RPMI7951 (cell line): ENCODE measurements at places on chromosomes 1 and 21.
A peak's percentile ranks its signal among the peaks of the same experiment; 100 is the strongest.

GRCh38 chr1:150650193-150650592 lies 20.8 kb upstream of the ENSA start:
- no peak for DNase-seq

GRCh38 chr1:38585460-38585859 lies 274.1 kb downstream of the RRAGC start:
- no peak for DNase-seq

- no peak for DNase-seq
Measured at GRCh38 chr1:246533371-246533905, 26.4 kb upstream of the SMYD3 start.

GRCh38 chr1:235893840-235894239 lies 27.1 kb upstream of the LYST start:
- DNase-seq = no peak

DNA sequence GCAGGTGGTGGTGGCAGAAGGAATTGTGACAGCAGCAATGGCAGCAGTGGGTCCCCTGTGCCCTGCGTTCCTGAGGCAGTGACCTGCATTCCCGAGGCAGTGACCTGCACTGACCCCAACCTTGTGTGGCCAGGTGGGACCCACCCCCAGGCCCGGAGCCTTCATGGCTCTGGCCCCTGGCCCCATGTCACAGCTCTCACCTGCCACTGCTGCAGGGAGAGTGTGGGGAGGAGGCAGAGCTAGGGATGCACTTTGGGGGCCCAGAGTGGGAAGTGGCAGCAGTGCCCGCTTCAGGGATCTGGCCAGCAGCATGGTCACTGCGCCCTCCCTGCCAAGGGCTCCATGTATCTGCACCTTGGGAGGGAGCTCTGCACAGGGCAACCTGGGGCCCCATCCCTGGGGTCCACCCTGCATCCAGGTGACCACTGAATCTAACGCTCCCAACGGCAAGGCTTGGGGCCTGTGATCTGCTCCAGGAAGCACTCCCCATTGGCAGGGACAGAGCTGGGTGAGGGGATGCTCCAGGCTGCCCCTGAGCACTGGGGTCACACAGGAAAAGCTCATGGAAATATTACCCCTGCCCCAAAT lies 618.6 kb downstream of the RWDD3 start:
- DNase-seq = no peak

GRCh38 chr1:167588361-167588760 lies 34.8 kb upstream of the CREG1 start:
- no peak for DNase-seq

- no peak for DNase-seq
Measured at GRCh38 chr1:82143108-82143833, 342.5 kb downstream of the ADGRL2 start.

- no peak for DNase-seq
Measured at GRCh38 chr1:160107512-160107911, 8.0 kb upstream of the ATP1A2 start.

GRCh38 chr1:234907940-234908405 lies 220.7 kb downstream of the TOMM20 start:
- DNase-seq = peak; percentile 91

DNA sequence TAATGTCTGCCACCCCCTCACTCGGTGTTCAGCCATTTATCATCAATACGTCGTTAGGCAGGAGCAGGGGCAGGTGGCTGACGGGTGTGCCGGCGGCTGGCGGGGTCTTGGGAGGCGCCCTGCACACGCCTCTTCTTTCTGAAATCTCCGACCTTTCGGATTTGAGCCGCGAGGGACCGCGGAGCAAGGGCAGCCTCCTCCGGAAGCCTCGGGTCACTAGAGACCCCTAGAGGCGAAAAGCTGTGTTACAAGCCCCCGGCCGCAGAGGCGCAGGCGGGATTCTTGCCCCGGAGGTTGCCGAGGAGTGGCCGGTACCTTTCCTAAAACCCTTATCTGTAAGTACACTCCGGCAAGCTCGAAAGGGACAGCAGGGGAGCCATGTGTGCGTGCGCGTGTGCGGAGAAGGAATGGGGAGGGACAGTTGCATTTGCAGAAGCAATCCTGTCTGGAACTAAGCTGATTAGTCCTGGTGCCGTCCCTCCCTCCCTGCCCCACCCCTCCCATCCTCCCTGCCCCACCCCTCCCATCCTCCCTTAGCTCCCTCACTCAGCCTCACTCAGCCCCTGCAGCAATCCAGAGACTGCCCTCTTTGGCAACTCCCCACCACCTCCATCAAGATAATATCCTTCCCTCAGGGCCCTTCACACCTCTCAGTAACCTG lies 11.0 kb downstream of the BRINP2 start:
- DNase-seq = peak; percentile 40

DNA sequence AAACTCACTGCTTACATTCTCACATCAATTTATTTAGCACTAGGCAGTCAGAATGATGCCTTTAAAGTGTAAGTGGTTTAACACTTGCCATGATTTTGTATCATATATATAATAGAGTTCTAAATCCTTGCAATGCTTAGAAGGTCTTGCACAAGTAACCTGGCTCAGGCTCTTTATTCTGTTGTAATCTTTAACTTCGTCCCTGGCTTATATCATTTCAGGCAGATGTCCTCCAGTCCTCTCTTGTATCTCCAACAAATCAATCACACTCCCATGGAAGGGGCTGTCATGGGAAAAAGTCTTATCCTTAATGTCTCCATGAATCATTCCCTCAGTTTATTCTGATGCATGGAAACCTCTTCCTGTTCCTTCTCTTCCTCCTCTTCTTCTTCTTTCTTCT lies 841.6 kb upstream of the B3GALT2 start:
- DNase-seq = no peak

GRCh38 chr1:181010789-181011188 lies 11.9 kb downstream of the STX6 start:
- DNase-seq = no peak

- DNase-seq = peak; percentile 97
Measured at GRCh38 chr1:58883037-58883887, 99.4 kb upstream of the JUN start.

GRCh38 chr1:59477286-59477685 lies 180.4 kb downstream of the FGGY start:
- peak; percentile 98 for DNase-seq

GRCh38 chr1:199948587-199949280 lies 78.8 kb upstream of the NR5A2 start:
- no peak for DNase-seq

- no peak for DNase-seq
Measured at GRCh38 chr1:155128755-155129473, 1.2 kb downstream of the EFNA1 start.

DNA sequence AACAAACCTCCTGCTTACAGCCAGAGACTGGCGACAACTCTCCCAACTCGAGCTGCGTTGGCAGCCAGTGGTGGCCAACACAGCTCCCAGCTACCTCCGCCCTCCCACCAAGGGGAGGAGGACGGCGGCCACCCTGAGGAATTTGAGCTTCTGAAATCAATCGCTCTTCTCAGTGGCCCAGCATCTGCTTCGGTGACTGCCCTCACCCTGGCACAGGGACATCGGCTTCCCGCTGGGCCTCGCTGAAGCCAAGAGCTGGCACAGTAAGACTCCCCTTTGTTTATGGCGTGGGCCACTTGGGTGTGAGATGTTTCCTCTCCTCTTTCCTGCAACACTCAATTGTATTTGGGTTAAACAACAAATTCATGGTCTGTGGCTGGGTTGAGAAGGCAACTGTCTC lies 136.2 kb downstream of the ZBTB18 start:
- no peak for DNase-seq

DNA sequence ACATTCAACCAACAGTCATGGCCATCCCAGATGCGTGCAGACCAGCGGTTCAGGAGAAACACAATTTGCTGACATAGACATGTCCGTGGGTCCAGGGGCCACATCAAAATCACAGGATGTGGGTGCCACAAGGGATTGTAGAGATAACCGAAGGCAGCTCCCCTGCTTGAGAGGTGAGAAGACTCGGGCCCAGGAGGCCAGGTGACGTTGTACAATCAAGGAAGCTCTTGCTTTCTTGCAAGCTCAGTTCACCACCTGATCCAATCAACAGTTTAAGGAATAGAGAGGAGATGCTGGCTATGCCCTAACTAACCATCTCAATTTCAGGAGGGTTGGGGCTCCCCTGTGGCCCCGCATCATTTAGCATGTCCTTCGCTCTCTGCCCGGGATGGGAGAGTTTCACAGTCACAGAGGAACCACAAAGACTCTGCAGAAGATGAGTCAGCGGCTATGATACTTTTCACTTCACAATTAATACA lies 19.5 kb downstream of the UBASH3A start:
- no peak for DNase-seq

DNA sequence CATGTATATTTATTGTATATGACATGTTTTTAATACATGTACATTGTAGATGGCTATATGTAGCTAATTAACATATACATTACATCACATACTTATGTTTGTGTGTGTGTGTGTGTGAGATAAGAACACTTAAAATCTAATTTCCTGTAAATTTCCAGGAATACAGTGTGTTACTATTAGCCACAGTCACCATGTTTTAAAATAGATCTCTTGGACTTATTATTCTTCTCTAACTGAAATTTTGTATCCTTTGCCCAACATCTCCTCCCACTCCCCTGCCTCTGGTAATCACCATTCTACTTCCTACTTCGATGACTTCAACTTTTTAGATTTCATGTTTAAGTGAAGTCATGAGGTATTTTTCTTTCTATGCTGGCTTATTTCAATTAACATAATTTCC lies 64.8 kb downstream of the FCRL5 start:
- DNase-seq = no peak

DNA sequence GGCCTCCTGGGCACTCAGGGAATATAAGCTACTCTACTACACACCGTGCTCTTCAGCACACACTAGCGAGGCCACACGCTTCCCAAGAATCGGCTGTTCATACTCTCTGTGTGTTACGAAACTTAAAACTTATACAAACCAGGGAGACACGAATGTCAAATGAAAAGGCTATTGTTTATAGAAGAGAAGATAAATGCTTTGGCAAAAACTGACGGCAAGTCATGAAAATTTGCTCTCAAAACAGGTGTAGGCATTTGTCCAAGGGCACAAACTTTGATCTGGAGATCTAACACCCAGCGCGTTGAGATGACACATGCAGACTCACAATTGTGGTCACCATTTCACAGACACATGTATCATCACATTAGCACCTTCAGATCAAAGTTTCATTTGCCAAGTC lies 46.1 kb downstream of the USP48 start:
- no peak for DNase-seq

DNA sequence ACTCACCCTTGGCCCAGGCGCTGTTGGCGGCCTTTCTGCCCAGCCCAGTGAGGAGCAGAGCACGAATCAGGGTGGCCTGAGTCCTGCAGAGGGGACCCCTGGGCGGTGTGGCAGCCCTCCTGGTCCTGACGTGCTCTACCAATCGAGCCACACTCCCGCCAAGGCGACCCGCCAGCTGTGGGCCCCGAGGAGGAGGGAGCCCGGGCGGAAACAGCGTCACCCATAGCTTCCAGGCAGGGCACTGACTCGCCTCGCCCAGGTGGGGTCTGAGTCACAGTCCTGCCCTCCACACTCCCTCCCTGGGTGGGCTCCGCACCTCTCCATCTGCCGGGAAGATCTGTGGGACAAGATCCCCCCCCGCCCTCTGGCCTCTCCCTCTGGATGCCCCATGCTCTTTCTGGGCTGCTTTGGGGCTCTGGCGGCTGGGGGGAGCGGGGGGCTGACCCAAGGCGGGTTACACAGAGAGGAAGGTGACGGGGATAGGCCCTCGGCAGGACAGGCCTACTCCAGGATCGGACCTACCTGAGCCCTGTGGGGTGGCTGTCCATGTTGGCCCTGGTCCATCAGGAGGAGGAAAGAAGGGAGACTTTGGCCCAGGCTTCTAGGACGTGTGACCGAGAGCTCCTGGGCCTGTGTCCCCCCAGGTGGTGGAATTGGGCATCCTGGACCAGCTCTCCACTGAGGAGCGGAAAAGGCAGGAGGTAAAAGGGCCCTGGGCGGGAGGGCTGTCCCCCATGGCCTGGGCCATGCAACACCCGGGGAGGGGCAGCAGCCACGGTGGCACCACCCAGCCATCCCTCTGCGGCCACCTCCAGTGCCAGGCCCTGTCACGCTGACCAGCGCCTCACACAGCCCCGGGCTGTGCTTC lies 14.0 kb downstream of the ARHGEF16 start:
- no peak for DNase-seq

DNA sequence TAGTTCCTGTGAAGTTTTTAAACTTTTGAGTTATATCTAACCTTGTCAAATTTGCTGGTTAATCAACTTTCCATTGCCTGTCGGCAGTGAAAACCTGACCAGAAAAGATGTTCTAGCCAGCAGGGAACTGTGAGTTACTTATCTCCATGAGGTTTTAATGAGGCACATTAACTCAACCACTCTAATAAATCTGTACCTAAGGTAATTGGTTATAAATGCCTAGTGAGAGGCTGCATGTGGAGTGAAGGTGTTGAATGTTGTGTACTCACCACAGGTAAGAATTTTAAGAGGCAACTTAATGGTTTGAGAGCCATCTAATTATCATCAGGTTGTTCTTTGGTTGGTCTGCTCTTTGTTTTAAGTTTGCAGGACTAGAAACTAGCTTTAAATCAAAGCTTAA lies 138.4 kb upstream of the LHX8 start:
- DNase-seq = no peak

DNA sequence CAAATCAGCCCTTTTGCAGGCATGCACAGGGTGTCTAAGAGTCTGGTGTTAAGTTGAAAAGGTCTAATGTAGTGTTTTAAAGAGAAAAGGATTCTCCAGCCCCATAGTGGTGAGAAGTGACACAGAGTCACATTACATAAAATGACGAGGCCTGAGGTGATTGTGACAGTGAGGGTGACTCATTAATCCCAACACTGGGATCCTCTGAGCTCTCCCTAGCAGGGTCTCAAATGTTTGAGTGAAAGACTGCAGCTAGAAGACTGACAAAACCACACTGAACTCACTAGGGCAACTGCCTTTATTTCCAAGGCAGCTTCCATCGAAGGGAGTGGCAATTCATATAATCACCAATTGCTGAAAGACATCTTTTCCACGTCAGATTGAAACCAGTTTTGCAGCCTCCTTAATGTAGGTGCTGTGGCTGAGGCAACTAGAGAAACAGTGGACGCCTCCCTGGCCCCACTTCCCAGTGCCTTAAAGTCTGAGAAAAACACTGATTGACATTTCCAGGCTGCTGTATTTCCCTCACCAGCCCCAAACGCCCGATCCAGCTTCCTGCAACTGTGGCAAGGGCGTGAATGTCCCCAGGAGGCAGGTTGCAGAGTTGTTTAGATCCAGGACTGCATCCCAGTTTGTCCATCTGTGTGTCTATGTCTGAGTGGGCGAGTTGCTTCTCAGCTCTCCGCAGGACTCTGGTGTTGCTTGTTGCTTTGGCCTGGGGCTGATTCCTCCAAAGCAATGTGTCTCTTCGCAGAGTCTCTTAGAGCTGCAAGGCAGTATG lies 81.4 kb downstream of the RUNX1 start:
- DNase-seq = peak; percentile 71

DNA sequence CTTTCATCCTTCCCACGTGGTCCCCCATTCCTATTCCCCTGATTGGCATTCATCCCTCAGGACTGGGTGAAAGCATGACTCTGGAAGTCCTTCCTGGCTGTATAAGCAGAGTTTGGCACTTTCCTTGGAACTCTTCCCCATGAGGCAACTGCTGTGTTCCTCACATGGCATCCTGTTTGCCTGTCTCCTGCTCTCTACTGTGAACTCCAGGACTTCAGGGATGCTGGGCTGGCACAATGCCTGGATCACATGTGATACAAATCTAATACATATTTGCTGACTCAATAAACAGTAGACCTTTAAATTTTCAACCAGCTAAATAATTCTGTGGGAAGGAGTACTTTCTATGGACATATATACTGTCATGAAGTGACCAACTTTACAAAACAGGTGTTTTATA lies 46.8 kb upstream of the EDEM3 start:
- DNase-seq = peak; percentile 42
